Sigmoid colon (tissue), 7 donors: ENCODE measurements at places on chromosomes 16 and 17. TPM values are rescaled to one million over a fixed set of nuclear protein-coding genes. Genes with fewer than 3 reads are reported as not detected.

The USP43 gene
- total RNA-seq = 0.16 TPM

DNA sequence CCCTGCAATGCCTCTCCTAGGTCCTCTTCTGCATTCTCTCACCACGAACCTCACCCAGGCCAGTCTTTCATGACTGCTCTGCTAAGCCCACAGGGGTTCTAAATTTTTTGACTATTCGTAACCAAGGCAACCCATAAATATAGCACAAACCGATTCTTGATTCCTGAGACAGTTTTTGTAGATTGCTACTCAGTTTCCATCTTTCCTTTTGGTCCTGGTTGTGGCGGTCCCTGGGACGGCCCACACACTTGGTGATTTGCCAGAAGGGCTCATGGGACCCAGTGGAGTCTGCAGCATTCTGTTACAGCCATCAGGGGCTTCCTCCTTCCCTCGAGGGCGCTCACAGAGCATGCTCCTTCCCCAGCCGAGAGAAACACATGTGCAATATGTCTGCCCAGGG is 23.4 kb upstream of the MGAT5B start:
- peaks cover 5% of the 10 kb centered on the region for H3K4me1 ChIP-seq
- no peak for DNase-seq
- peaks cover 32% of the 10 kb centered on the region for H3K27me3 ChIP-seq
- H3K4me3 ChIP-seq = no peak overlapping the region

GRCh38 chr16:66610111-66610820 is 5.8 kb downstream of the CMTM3 start:
- H3K36me3 ChIP-seq = no peaks in the 10 kb centered on the region
- no peaks in the 10 kb centered on the region for H3K27me3 ChIP-seq

DNA sequence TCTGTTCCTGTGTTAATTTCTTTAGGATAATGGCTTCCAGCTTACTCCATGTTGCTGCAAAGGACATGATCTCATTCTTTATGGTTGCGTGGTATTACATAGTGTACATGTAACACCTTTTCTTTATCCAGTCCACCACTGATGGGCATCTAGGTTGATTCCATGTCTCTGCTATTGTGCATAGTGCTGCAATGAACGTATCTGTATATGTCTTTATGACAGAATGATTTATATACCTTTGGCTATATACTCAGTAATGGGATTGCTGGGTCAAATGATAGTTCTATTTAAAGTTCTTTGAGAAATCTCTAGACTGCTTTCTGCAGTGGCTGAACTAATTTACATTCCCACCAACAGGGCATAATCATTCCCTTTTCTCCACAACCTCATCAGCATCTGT is 39.8 kb downstream of the ABCA10 start:
- no peak overlapping the region for H3K27ac ChIP-seq
- H3K4me3 ChIP-seq = no peak overlapping the region
- H3K27me3 ChIP-seq = no peaks in the 10 kb centered on the region
- DNase-seq = no peak

DNA sequence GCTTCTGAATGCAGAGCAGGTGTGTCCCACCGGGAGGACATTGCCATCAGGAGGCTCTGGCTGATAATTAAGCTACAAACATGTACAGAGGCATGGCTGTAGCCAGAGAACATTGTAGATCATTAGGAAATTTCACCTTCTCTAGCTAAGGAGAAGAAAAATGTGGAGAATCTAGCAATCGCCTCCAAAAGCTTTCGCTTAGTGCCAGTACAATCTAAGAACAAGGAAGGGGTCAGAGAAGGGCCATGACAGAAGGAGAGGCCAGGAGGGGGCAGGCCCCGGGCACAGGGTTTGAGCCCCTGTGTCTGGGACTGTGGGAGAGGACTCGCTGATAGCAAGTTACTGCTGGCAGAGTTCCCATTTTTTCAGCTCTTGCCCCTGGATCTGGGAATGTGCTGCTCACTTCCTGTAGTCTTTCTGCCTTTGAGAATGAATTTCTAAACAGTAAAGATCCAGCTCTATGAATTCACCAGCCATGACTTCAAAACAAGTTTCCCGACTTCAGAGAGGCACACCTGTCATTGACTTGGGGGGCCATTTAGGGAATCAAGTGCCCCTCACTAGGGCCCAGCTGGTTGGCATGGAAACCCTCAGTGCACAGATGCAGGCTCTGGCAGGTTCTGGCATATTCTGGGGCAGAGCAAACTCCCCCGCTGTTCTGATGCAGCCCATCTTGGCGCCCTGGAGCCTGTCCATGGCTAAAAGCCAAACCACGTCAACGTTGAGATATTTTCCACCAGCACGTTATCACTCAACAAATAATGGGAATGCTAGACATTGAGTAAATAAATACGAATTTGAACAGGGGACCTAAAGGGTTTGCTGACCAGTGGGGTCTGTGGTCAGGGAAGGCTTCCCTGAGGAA is 59.5 kb upstream of the CACNG4 start:
- H3K4me1 ChIP-seq = no peaks in the 10 kb centered on the region
- no peaks in the 10 kb centered on the region for H3K36me3 ChIP-seq
- H3K27ac ChIP-seq = peak overlapping the region; percentile 41
- no peak for DNase-seq
- H3K4me3 ChIP-seq = no peak overlapping the region
- no peaks in the 10 kb centered on the region for H3K27me3 ChIP-seq

GRCh38 chr17:57988301-57989250 is 522 bp upstream of the VEZF1 start:
- H3K4me3 ChIP-seq = peak overlapping the region; percentile 89
- H3K4me1 ChIP-seq = peaks cover 48% of the 10 kb centered on the region
- peak overlapping the region; percentile 95 for H3K27ac ChIP-seq
- H3K27me3 ChIP-seq = no peaks in the 10 kb centered on the region
- H3K36me3 ChIP-seq = no peaks in the 10 kb centered on the region

GRCh38 chr16:11717811-11718210 is 24.8 kb downstream of the TXNDC11 start:
- no peak for DNase-seq
- H3K27ac ChIP-seq = peak overlapping the region; percentile 54
- H3K36me3 ChIP-seq = peaks cover 14% of the 10 kb centered on the region
- H3K4me3 ChIP-seq = no peak overlapping the region
- no peaks in the 10 kb centered on the region for H3K4me1 ChIP-seq
- no peaks in the 10 kb centered on the region for H3K27me3 ChIP-seq
